SK-N-SH treated with all-trans-retinoic acid at 6 μM for 48 hours (cell line): ENCODE measurements at places on chromosomes 3 and 15.

GRCh38 chr3:192005989-192006388, 545.0 kb downstream of the PYDC2 start:
- ATAC-seq = no peak

DNA sequence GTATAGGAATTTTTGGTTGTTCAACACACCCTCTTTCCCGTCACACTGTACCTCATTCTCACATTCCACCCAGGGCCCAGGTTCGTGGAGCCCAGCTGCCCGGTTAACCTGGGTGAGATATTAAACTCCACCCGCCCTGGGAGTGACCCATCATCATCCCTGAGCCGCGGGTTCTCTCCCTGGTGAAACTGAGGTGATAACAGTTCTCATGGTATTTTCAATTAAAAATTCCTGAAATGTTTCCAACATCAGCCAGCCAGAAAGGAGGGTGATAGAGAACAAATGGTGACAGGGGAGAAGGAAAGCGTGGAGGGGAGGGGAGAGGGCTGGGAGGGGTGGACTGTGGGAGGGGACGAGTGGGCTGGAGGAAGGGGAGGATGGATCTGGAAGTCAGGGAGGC, 148.8 kb downstream of the ALDH1A2 start:
- no peak for ATAC-seq

DNA sequence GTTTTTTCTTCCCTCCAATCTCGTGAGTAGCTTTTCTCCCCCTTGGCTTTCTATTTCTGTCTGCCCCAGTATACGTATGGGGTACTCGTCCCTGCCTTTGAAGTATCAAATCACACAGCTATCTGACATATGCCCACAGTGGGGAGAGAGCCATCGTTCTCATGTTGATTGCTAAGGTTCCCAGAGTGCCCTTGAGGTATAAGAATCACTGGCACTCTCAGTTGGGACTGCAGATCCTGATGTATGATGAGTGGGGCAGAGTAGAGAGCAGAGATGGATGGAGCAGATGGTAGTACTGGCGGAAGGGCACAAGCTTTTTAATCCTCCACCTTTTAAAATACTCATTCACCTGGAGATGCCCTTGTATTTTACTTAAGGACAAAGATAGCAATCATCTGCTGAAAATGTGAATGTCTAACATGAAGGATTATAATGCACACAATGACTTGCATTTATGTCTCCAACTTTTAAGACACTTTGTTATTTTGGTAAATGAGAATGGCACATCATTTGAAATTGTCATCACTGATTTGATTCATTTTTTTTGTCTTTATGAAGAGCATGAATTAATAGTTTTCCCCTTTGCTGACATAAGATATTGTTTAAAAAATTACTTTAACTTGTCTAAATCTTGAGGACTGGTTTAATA, 239.6 kb downstream of the NR1D2 start:
- ATAC-seq = no peak

DNA sequence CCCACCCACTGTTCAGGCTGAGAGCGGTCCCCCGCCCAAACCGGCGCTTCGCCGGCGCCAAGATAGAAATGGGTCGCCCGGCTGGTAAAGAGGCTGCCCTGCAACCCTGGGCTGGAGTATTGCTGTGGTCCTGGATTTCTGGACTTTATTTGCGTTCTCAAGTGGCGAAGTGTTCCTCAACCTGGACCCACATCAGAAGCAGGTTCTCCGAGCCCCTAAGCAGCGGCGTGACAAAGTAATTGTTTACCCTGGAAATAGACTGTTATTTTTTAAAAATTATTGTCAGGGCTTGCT, 481 bp upstream of the DYNC1LI1 start:
- peak; percentile 69 for ATAC-seq

DNA sequence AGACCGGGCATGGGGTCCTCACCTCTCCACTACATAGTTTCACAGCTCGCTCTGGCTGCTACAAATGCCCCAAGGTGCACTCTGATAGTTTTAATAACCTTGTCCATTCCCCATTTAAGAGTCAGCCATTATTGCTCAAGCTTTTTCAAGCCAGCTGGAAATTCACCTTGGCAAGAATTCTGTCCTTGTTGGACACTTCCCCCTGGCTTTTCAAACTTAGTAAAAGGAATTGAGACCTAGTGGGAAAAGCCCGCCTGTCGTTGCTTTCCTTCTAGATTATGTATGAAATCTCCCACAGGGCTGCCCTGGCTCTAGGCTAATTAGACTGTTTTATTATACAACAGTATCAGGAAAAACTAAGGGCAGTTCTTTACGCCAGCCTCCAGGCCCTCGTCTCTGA, 293.7 kb upstream of the GADL1 start:
- no peak for ATAC-seq

DNA sequence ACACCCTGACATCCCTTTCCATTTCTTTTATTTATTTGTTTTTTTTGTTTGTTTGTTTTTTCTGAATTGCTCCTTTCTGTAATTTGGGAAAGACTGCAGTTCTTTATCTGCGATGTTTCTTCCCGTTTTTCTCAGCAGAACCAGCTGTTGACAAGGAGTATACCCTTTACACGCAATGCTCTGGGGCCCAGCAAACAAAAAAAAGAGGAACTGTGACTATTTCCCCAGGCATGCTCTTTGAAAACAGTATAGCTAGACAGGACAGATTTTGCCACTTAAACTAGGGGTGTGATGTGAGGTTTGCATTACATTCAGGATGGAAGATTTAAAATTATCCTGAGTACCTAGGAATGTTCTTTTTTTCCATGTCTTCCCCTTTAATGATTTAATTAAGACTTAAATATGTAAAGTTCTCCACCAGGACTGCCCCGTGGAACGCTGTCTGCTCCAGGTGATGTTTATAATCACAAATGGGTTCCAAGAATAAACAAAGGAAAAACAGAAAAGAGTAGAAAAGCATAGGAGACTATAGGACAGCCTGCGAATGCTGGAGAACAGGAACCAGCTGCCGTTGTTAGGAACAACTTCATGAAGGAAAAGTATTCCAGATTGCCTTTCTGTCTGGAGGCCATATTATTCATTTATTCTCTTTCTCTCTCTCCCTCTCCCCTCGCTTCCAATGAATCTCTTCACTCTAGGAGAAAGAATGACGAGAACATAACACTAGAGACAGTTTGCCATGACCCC, 43.3 kb downstream of the TGFBR2 start:
- no peak for ATAC-seq

DNA sequence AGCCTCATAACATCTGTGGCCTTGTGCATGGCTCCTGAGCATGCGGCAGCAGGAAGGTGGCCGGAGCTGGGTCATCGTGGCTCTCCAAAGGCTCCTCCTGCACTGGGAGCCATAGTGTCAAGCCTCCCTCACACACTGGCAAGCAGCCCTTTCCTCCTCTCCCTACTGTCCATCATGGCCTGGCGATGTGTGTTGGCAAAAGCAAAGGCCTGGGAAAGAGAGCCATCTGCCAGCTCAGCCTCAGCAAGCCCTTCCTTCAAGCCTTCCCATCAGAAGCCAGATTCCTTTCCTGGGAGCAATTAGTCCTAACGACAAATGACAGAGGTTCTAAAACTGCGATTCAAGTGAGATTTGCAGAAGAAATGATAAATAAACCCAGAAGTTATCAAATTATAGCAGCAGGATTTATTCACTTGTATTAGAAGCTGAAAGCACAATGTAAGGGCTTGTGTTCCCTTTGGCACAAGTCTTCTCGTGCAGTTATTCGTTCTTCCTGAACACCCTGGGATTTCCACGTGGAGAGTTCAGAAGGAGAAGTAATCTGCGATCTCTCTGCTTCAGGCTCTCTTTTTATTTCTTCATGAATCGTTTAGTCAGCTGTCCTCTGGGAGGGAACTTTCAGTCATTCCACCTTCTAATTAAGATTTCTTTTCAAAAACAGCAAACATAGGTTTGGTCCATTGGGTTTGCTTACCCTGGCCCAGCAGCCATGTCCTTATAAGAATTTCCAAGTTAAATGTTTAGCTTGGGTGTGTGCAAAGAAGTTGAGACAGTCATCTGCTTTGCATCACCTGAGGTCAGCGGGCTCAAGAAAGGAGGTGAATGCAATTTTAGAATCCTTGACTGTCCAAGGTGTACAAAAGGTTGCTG, 110.3 kb upstream of the TMC3 start:
- no peak for ATAC-seq

DNA sequence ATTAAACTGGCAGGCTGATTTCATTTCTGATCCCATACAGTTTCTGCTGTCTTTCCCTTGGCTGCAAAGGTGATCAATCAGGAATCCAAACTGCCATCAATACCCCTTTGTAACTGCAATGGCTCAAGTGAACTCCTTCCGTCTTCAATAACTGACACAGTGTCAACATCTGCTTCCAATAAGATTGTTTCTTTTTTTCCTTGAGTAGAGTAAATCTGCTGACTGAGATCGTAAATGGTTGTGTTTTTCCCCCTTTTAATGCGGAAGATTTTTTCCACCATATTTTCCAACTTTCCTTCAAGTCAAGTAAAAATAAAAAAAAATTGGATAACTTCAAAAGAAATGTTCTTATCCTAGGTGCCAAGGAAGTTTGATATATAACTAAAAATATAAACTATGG, 48.7 kb downstream of the VGLL3 start:
- ATAC-seq = no peak

GRCh38 chr15:58923696-58924300, 9.7 kb downstream of the SLTM start:
- no peak for ATAC-seq

GRCh38 chr3:33941804-33942203, 143.4 kb downstream of the PDCD6IP start:
- no peak for ATAC-seq

- peak; percentile 76 for ATAC-seq
Observed at GRCh38 chr3:88180398-88180999, 30.7 kb downstream of the C3orf38 start.

GRCh38 chr3:14907043-14907966, 40.1 kb upstream of the NR2C2 start:
- no peak for ATAC-seq

- ATAC-seq = no peak
Observed at GRCh38 chr3:94065819-94066480, 3.1 kb downstream of the NSUN3 start.

DNA sequence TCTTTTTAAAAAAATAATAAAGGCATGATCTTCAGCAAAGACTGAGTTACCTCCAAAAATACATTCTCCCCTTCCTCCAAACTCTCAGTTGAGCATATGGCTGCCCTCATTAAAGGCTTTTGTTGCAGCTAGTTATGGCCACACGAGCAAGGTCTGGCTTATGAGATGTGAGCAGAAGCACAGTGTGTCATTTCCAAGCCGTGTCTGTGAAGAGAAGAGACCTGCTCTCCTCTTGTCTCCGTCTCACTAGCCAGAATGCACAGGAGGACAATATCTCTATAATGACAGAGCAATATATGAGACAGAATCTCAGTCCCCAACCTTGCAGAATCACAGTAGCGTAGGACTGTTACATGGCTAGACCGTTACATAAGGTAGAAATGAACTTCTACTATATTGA, 152.3 kb downstream of the MAGI1 start:
- no peak for ATAC-seq

- no peak for ATAC-seq
Observed at GRCh38 chr15:81492331-81492968, 118.4 kb upstream of the TMC3 start.

GRCh38 chr3:168024537-168024941, 71.2 kb downstream of the GOLIM4 start:
- peak; percentile 95 for ATAC-seq

- ATAC-seq = no peak
Observed at GRCh38 chr3:134609821-134610431, 40.9 kb downstream of the KY start.

GRCh38 chr3:124969963-124970722, 35.6 kb upstream of the MUC13 start:
- ATAC-seq = no peak

DNA sequence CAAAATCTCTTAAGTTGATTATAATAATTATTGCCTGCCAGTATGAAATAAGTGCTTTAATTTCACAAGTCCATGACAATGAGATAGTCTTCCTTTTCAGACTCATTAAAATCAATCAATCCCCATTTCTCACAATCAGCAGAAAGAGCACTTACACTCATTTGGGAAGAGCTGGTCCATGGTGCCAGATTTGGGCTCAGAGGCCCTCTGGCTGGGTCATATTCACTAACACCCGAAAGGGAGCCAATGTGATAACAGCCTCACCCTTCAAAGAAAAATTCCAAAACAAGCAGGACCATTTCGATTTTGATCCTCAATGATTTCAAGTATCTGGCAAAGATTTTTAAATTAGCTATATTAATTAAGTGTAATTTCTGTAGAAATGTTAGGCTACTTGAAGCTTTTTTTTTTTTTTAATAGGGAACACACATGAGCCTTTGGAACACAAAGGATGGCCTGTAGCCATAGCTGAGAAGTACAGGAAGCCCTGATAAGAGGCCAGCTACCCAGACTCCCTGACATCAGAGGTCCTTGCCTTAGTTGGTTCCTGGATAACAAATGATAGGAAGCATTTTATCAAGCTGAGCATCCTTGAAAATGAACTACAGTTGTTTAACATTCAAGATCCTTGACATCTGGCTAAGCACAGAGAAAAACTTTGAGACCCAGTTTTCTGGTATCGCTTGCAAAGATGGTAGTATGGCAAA, 17.1 kb downstream of the MCF2L2 start:
- no peak for ATAC-seq

- ATAC-seq = no peak
Observed at GRCh38 chr3:59890639-59891038, 840.8 kb upstream of the CFAP20DC start.

- ATAC-seq = no peak
Observed at GRCh38 chr3:107629566-107629965, 106.8 kb downstream of the BBX start.

GRCh38 chr3:27840807-27841594, 118.9 kb upstream of the EOMES start:
- ATAC-seq = no peak

- ATAC-seq = no peak
Observed at GRCh38 chr3:82128271-82128670, 366.8 kb upstream of the GBE1 start.

DNA sequence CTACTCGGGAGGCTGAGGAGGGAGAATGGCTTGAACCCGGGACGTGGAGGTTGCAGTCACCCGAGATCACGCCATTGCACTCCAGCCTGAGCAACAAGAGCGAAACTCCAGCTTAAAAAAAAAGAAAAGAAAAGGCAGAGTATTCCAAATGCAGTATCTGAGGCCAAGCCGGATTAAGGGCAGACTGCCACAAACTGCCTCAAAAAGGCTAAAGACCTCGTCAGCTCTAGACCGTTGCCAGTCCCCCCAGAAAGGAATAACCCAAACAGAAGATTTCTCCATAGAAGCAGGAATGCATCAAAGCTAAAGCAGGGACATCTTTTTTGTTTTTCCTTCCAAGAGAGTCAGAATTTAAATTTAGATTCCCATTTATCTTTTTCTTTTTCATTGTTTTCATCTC, 72.9 kb downstream of the TM4SF4 start:
- ATAC-seq = no peak

- ATAC-seq = no peak
Observed at GRCh38 chr3:120344349-120344748, 4.8 kb downstream of the LRRC58 start.
